ENCODE measurements at places on chromosomes 12 and 14.

- DNase-seq = no peak
Observed at GRCh38 chr12:116595186-116595585, 36.0 kb downstream of the MAP1LC3B2 start.

- DNase-seq = no peak
Observed at GRCh38 chr12:17954788-17955187, 135.2 kb downstream of the RERGL start.

- no peak for DNase-seq
Observed at GRCh38 chr14:30260833-30261607, 297.9 kb upstream of the G2E3 start.

GRCh38 chr14:75981426-75982265 lies at the start of gene TGFB3:
TSS of gene TGFB3 (minus strand) at chr14:75981995. CDS start at chr14:75980893, 1,102 bp downstream.
- peak; percentile 49 for DNase-seq

GRCh38 chr14:94003397-94003796 lies 6.3 kb downstream of the CCDC197 start:
- DNase-seq = no peak

DNA sequence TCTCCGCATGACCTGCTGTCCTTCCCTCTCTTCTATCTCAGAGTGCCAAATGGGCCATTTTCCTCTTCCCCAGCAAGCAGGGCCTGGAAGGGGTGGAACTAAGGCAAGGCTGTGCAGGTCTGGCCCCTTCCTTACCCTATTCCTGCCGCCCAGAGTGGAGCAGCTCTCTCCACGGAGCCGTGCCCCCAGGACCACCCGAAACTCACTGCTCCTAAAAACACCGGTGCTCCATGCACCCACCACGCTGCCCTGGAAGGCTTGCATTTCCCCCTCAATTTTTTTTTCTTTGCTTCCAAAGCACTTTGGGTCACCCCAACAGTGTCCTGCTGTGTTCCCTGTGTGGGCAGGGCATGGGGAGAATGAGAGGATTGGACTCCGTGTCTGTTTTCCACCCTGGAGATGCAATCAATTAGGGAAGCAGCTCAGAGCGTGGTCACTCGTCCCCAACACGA lies 48.5 kb upstream of the MEG3 start:
- no peak for DNase-seq

- no peak for DNase-seq
Observed at GRCh38 chr14:96285667-96286066, 29.7 kb downstream of the BDKRB1 start.

GRCh38 chr14:67263499-67264149 lies 22.4 kb downstream of the PALS1 start:
- no peak for DNase-seq

DNA sequence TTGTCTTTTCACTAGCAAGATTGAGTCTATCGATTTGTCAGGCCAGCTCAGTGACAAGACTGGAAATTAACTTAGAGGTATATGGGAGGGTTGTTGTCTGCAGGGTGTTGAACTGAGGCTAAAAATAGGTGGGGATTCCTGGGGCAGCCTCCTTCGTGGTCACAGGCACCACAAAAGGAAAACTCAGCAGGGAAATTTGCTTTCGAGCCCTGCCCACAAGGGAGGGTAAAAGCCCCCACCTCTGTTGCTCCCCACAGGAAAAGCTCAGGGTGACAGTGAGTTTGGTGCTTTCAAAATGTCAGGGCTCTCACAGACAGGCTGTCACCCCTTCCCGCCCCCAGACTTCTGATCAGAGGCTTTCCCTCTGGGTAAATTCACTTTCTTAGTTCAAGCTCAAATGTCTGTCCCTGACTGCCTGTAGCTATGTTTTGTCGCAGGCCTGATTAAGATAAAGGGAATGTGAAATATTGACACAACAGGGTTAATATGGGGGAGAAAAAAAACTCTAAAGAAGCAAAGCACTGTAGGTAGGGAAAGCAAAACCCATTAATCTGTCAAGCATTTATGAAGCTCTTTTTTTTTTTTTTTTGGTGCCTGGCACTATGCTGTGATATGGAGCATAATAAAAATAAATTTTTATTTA lies 11.7 kb upstream of the NFKBIA start:
- DNase-seq = peak; percentile 80

GRCh38 chr14:72450473-72451044 lies 443.3 kb downstream of the DPF3 start:
- no peak for DNase-seq

DNA sequence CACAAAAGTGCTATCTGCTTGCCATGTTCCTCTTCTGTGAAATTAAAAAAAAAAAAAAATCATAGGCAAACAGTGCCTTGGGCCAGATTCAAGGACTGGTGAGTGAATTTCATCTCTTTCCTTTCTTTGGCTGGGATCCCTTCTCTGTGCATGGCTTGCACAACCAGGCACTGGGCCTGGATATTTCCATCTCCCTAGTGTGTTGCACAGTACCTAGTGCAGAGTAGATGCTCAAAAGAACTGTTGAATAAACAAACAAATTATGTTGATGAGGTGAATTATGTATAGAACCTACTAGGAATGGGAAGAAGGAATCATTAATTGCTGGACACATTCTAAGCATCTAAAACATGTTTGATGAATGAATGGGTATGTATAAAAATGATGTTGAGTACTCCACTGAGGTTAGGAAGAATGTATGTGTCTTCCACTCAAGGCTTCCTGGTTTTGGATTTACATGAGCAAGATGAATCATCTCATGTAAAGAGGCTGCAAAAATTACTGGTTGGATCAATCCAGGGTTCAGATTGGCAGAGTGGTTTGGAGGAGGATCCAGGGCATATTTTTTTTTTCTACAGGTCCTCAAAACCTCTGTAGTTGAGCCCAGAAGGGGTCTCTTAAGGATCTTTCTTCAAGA lies 93.2 kb downstream of the EMP1 start:
- DNase-seq = no peak

DNA sequence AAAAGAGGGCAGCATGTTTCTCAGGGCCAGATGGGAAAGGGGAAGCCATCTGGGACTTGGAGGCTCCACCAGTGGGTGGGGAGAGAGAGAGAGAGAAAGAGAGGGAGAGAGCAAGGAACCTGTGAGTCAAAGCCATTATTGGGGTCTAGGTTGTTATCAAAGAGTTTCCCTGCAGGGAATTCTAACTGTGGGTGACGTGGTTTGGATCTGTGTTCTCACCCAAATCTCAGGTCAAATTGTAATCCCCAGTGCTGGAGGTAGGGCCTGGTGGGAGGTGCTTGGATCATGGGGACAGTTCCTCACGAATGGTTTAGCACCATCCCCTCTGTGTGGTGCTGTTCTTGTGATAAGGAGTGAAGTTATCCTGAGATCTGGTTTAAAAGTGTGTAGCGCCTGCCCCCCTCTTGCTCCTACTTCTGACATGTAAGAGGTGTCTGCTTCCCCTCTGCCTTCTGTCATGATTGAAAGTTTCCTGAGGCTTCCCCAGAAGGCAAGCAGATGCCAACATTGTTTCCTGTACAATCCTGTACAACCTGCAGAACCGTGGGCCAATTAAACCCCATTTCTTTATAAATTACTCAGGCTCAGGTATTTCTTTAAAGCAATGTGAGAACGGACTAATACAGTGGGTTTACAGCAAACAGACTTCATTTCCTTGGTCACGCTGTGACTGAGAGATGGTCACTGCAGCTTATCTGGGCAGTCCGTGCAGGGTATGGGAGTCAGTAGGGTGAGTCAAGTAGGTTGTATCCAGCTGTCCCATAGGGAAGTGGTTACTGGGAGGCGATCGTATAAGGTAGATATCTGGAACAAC lies 52.4 kb downstream of the CCDC91 start:
- DNase-seq = no peak

Data from stimulated activated naive CD4-positive, alpha-beta T cell treated with Interleukin-2 at 50 U/mL for 16 hours (primary cell).